AG10803 (cell line): ENCODE measurements at places on chromosomes 7 and 10.

GRCh38 chr10:84015877-84016595 is 123.3 kb upstream of the GHITM start:
- DNase-seq = no peak

GRCh38 chr10:93751832-93752231 is 5.9 kb upstream of the LGI1 start:
- peak; percentile 13 for DNase-seq

DNA sequence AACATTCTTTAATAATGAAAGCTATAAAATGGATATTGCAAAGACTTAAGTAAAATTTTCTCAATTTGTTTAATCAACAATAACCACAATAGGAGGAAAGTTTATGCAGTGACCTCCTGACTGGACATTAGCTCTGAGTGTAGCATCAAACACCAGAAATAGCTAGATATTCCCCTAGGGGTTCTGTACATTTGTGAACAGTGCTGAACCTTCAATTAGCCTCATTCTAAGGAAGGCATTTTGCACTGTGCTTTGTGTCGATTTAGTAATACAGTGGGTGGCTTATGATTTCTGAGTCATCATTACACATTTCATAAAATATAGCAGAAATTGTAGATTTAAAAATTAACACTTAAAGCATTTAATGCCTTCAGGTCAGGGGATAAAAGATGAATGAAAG is 367.3 kb upstream of the PCDH15 start:
- no peak for DNase-seq

- DNase-seq = no peak
Measured at GRCh38 chr10:46328853-46329689, 42.3 kb downstream of the ANTXRL start.

GRCh38 chr10:123096452-123096851 is 39.3 kb upstream of the HMX3 start:
- DNase-seq = no peak

DNA sequence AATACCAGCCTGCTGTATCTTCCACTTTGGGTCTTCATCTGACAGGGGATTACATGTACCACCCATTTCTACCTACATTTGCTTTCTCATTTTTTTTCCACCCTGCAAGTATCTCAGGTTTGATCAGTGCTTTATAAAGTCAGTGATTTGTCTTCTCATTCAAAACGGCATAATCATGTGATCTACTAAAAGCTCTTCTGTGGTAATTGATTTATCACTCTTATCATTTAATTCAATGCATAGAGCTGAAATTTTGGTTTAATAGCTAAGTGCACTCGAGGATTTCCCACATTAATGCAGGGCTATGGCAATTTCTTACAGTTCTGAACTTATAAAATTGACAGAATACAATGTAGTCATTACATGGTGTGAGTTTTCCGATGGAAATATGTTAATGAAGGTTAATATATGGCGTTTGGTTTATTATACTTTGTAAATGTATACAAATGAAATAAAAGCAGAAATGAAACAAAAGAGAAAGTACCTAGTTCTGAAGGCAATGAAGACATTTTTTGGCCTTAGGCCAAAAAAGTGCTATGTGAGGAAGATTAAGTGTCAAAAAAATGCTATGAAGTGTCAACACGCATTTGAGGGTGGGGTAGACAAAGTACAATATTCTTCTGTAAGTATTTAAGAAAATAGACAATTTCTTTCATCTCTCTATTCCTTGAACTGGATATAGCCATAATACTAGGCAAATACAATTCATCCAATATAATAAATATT is 457.3 kb downstream of the ETV1 start:
- DNase-seq = no peak

- peak; percentile 44 for DNase-seq
Measured at GRCh38 chr10:34789966-34790506, 25.1 kb downstream of the PARD3 start.

- DNase-seq = no peak
Measured at GRCh38 chr10:52540479-52540984, 226.5 kb downstream of the DKK1 start.

DNA sequence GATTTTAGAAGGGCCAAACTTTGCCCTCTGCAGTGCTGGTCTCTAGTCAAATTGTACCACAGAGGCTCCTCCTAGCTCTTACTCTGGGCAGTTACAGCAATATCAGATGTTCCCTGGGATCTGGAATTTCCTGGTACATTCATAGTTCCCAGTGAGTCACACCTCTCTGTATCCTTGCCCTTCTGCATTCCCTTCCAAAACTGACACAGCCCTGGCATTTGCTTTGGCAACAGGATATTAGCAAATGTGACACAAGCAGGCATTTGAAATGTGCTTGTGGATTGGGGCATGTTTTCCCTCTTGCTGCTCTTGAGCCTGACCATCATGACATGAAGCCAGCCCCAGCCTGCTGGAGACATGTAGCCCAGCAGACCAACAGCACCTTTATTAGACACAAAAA is 284.7 kb upstream of the AKR1E2 start:
- DNase-seq = peak; percentile 98
